ENCODE measurements at places on chromosomes 3 and 15.

- no peak for DNase-seq
Observed at GRCh38 chr3:55965776-55966175, 478.7 kb upstream of the WNT5A start.

DNA sequence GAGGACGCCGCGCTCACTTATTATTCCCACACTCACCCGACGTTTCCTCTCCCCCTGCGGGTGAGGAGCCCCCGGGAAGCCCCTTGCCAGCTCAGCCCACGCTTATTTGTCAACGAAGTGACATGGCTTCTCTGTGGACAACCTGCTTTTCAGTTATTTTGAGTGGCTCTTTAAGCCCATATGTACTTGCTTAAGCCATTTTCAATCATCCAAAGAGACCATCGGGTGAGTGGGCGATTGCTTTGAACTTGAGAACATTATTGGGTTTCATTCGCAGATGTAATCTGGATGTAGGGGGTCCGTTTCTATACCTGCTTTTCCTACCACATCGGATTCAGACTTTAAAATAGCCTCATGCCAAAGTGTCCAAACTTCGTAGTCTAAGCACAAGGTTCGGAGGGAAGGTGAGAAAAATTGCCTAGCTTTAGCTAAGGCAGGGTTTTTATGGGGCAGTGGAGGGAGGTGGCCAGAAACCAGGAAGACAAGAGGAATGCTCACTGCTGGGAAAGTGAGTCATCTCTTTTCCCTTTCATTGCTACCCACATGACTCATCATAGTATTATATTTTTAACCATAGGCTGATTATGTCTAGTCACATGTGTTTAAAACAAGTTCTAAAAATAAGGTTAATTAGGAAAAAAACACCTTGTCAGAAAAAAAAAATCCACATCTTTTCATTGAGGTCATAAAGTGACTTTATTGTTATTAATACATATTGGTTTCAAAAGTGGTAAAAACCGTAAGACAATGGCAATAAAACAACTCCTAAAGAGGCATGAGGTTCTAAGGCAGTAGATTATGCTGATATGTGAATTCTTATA lies 773.1 kb upstream of the NR2F2 start:
- DNase-seq: peak; percentile 71

DNA sequence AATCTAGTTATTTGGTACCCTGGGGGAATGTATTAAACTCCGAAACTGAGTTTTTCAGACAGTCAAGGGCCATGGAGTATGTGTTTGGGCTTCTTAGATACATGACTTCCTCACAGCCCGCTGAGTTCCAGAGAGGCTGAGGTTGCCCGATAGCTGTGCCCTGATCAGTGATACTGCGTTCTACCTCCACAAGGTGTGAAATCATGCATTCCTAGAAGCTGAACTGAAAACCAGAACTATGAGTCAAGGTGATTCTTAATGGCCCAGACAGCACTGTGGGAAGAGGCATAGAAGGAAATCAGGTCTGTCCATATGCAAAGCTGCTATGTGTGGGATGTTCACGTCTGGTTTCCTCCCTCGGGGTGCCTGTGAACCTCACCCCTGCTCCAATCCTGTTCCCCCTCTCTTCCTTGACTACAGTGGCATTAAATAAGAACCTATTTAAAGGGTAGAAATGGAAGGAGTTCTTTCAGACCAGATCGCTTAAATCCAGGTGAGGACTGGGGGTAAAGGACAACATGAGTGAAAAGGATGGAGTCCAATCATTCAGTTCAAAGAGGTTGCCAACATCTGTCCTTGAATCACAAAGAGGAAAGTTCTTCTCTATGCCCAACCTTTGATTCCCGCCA lies 74.3 kb downstream of the MYO1E start:
- DNase-seq: no peak

DNA sequence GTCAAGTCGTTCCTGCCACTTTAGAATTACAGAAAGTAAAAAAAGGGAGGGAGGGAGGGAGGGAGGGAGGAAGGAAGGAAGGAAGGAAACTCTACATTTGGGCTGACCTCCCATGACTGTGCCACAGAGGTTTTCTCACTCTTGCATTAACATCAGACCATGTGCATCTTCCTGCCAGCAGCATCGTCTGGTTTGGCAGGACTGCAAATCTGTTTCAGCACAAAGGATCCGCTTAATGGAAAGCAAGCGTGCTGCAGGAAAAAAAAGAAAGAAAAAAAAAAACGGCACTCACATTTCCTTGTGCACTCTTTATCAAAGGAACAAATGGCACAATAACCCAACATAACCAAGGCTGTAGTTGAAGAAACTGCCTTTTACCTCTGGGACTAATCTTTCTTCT lies 148.8 kb upstream of the HES1 start:
- DNase-seq: no peak

DNA sequence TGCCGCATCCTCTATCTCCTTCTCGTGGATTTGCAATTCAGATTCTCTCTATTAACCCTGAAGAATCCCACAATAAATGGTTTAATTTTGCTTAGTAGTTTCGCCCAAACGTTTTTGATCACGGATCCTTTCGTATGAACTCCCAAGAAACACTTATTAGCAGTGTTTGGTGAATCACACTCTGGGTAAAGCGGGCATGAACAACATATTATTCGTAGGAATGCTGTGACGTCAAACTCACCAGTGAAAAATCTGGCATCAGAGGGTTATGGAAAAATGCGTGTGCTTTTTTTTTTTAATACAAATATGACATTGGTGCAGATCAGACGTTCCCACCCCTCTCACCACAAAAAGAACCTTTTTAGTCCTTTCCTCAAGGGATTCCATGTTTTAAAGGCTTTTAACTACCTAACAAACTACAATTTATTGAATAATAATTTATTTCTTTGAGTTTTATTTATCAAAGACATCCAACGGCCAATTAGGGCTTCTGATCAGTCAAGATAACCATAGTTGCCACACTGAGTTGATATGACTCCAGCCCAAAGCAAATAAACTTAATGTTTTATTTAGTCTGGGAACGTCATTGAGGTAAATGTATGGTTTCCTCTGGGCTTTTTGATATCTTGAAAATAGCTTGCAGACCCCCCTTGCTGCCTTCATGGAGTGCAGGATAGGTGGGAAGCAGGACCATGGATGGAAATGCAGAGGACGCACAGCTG lies 45.5 kb upstream of the CGNL1 start:
- no peak for DNase-seq

DNA sequence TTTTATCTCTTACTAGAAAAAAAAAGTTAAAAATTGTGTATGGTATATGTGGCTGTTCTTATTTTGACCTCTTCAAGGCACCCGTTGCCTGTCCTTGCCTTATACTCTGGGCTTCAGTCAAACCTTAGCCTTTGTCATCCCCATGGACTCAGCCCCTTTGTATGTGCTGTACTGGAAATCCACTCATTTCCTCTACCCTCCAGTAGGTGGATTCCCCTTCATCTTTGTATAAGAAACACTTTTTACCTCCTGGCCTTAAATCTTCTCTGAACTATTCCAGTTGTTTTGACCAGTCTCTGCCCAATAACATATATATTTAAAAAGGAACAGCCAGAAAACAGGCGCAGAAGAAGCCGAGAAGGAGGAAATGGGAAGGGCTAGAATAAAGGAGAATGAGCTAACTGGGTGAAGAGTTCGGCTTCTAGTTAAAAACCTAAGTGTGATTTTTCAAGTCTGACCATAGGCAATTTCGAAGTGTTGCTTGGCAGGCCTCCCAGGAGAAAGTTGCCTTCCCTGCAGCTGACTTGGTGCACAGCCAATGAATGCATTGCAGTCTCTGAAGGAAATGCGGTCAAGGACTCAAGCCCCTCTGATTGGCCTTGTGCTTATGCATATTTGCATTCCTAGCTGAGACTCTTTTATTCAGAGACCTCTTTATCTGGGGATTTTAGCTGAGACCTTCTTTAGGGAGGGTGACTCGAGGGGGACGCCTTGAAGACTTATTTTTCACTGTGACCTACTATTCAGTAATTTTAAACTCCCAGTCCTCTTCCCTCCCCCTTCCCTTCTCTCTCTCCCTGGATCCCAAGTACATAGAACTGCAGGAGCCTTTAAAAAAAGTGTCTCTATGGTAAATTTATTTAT lies 277.4 kb downstream of the ROBO1 start:
- no peak for DNase-seq

- DNase-seq: no peak
Observed at GRCh38 chr15:92294759-92295158, 98.9 kb upstream of the ST8SIA2 start.

GRCh38 chr3:39144748-39145380 lies 8.5 kb downstream of the CSRNP1 start:
- no peak for DNase-seq
